Activated naive CD4-positive, alpha-beta T cell treated with anti-CD3 and anti-CD28 coated beads, Interleukin-2, amount 50 U/mL, for 72 hours (primary cell): ENCODE measurements at places on chromosomes 5 and 9.

- no peak for DNase-seq
These were observed 52.5 kb downstream of the ANKDD1B start for GRCh38 chr5:75663579-75664284.

DNA sequence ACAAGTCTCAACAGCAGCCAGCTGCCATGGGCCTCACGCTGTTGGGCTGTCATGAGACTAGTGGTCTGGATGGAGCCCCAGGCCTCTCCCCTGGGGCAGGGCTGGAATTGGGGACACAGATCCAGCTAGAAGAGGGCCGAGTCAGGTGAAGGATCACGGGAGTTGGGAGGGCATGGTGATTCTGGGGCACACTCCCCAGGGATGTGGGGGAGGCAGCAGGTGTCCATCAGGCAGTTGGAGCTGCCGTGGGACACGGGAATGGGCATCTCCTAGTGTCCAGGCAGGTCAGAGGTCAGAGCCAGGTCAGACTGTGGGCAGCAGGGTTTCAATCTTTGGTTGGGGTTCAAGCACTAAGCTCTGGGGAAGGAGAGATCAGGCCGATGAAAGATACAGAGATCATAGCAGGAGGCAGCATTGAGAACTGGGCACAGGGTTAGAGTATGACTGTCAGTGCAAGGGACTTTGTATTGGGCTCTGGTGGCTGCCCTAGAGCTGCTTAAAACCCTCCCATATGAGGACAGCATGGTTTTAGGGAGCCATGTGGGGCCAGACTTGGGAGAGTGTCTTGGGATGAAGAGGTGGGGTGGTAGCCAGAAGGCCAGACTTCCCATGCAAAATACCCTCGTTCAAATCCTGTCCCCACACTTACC, 59.2 kb downstream of the ARHGEF37 start:
- DNase-seq, result no peak

GRCh38 chr5:55800924-55801323, 50.2 kb upstream of the IL31RA start:
- DNase-seq, result no peak

- DNase-seq, result no peak
These were observed 356.4 kb upstream of the CCNH start for GRCh38 chr5:87769157-87769556.

- DNase-seq, result no peak
These were observed 28.6 kb upstream of the EPB41L4B start for GRCh38 chr9:109349421-109349846.

DNA sequence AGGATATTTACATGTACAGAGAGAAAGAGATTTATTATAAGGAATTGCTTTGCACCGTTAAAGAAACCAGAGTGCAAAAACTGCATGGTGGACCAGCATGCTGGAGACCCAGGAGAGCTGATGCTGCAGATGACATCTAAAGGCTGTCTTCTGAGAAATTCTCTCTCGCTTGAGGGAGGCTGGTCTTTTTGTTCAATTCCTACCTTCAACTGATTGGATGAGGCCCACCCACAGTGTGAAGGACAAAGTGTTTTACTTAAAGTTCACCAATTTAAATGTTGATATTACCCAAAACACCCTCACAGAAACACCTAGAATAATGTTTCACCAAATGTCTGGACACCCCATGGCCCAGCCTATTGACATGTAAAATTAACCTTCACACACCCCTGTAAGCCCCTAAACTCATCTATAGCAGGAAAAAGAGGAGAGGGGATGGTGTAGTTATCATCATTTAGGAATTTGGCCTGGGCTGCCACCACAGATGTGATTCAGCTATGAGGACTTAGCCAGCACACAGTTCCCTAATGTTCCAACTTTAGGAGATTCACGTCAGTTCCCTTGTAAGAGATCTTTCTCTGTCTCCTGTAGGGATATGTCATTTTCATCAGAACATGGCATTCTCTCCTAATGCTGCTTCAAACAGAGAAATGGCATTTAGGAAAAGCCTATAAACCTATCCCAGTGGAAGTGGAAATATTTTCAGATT, 358.2 kb upstream of the TLE4 start:
- no peak for DNase-seq

DNA sequence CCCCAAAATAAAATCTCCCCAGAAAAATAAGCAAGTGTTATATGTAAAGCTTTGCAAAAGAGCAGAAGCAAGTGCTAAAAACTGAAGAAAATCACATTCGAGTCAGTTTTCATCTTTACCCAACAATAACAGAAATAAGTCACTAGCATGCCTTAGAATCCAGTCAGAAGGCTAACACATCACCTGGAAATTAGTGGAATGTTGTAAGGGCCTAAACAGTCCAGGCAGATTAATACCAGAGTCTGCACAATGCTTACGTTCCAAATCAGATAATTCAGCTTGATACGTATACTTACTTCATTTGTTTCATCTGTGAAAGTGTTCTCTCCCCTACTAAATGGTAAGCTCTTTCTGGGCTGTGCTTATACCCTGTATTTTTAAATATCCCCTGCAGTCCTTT, 42.7 kb downstream of the SUSD1 start:
- no peak for DNase-seq

- no peak for DNase-seq
These were observed 607.4 kb downstream of the KIF4B start for GRCh38 chr5:155620821-155621410.

GRCh38 chr9:117835798-117836197, 131.6 kb downstream of the TLR4 start:
- no peak for DNase-seq

- no peak for DNase-seq
These were observed 33.3 kb upstream of the DAPK1 start for GRCh38 chr9:87464110-87464991.

DNA sequence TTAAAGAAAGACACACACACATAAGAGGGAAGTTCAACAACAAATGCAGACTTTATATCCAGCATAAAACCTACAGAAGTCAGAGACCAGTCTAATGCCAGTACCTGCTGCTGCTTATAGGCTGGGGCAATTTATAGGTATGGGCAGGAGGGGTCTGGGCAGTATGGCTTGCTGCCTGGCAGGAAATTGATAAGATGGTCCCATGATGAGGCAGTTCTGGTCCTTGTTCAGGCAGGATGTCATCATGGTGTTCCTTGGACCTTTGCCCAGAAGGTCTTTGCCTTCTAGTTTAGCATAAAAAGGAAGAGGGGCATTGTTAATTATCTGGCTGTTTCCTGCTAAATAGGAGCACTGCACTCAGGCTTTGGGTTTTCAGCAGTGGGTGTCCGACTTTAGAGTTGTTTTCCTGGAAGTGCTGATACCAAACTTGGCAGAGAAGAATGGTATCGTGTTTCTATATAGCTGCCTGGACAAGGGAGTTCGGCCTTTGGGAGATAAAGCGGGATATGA, 10.4 kb upstream of the PDCD1LG2 start:
- DNase-seq, result no peak

GRCh38 chr5:136042665-136043121, 13.9 kb downstream of the TGFBI start:
- no peak for DNase-seq

DNA sequence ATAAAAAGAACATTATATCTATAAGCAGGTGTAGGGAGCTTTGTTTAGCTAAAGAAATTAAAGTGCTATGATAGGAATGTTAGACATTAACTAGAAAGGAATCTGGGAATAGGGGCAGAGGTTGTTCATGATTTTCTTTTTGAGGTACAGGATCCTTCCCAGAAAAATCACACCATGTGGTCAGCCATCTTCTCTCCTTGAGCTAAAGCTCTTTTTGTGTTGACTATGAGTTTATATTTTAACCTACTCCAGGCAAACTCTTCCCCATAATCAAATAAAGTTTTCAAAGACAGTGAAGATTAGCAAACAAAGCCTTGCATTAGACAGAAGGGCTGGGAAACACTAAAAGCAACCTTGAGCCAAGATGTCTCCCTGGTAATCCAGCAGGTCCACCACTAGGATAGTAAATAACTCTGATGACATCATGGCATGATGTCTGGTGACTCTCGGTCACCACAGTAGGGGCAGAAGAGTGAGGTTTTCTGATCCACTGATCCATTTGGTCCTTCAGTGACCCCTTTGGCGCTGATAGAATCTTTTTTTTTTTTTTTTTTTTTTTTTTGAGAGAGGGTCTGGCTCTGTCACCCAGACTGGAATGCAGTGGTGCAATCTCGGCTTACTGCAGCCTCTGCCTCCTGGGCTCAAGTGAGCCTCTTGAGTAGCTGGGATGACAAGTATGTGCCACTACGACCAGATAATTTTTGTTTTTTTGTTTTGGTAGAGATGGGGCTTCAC, 30.6 kb upstream of the IL6ST start:
- DNase-seq, result no peak

DNA sequence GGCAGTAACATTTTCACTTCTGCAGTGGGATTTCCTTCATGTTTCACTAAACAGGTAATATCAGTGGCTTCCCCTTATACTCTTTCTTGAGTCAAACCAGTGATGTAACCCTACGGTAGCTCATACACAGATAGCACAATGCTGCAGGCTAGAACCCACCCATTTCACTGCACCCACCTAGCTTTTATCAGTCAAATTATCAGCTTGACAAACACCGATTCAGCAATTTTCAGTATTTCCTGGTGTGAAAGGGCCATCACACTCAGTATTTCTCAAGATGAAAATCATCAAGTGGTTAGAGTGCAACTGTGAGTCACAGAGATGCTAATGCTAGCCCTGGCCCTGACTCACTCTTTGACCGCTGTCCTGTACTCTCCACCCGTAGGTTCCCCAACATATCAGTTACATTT, 242.3 kb upstream of the PTGER4 start:
- no peak for DNase-seq

GRCh38 chr5:138595180-138595795, 20.1 kb upstream of the HSPA9 start:
- no peak for DNase-seq

- DNase-seq, result no peak
These were observed 111.2 kb upstream of the FAM174A start for GRCh38 chr5:100424017-100424416.
